ENCODE measurements at places on chromosomes 5 and 9.

- no peak for DNase-seq
Observed at GRCh38 chr5:77669677-77670076, 31.2 kb upstream of the OTP start.

- DNase-seq: no peak
Observed at GRCh38 chr5:54302267-54302687, 8.1 kb downstream of the ARL15 start.

- no peak for DNase-seq
Observed at GRCh38 chr5:139164020-139164419, 34.1 kb downstream of the SIL1 start.

DNA sequence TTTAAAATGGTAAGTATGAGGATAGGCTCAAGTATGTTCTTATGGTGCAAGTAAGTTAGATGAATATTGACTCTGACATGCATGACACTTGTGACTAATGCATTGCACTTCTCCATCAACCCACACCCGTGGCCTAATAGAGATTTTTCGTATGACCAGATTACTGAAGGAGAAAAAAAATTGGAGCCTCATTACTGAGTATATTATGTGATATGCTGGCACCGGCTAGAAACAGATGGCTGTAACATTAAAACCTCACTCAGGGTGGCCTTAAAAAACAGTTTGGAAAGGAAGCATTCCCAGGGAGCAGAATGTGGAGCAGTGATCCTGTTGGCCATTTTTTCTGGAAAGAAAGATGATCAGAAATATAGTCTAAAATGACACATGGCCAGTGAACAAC, 766.4 kb downstream of the PRELID2 start:
- DNase-seq: no peak
